Activated gamma-delta T cell treated with Interleukin-2 at 50 U/mL for 16 hours (primary cell): ENCODE measurements at places on chromosomes 1 and 21.

DNA sequence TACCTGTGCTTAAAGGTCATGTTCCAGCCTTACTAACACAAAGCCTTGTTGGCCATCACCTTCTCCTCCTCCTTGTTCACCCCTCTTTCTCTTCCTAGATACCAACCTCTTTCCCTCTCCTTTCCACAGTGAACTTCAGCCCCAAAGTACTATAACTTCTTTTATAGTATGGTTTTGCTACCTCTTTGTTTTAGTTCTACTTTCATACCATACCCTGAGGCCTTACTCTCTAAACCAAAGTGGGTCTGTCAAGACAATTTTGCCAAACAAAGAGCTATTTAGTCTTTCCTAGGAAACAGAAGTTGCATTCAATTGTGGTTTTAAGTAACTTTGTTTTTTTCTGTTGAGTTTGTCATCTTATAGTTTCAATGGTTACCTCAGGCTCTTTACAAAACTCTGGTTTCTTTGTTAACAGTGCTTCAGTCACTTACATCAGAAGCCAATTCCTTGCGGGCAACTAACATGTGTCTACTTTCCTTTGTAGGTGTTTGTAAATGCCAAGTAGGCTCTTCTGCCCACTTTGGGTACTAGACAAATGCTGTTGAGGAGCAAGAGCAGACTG is 623.9 kb upstream of the PKN2 start:
- DNase-seq = no peak

DNA sequence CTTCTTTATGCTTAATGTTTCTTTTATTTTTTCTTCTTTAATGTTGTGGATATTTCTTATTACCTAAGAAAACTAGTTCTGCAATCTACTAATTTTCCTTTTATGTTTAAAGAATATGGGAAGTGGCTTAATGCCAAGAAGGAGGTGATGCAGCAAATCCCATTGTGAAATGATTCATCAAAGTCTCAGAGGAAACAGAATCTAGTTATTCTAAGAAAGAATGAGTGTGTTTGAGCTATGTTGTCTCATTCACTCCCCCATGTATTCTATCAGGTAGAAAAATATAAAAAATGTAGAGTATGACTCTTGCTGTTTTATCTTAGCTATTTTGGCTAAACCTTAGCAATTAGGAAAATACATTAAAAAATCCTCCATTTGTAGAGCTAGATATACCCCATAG is 659.9 kb upstream of the RGS18 start:
- no peak for DNase-seq

DNA sequence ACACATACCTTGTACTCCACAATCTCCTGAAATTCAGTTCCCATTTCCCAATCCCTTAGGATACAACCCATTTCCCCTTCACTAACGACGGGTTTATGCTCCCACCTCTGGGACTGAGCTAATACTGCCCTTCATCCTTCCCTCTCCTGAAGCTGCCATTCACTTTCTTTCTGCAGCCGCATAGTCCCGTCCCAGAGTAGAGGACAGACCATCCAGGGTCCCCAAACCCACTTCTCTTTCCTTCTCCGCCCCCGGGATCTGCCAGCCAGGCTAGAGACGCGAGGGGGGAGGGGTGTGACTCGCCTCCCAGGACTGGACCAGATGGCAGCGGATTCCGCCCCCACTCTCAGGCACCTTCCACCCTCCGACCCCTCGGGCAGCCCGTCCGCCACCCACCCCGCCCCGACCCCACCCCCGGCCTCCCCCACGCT is 679 bp downstream of the ABL2 start:
- peak; percentile 6 for DNase-seq

DNA sequence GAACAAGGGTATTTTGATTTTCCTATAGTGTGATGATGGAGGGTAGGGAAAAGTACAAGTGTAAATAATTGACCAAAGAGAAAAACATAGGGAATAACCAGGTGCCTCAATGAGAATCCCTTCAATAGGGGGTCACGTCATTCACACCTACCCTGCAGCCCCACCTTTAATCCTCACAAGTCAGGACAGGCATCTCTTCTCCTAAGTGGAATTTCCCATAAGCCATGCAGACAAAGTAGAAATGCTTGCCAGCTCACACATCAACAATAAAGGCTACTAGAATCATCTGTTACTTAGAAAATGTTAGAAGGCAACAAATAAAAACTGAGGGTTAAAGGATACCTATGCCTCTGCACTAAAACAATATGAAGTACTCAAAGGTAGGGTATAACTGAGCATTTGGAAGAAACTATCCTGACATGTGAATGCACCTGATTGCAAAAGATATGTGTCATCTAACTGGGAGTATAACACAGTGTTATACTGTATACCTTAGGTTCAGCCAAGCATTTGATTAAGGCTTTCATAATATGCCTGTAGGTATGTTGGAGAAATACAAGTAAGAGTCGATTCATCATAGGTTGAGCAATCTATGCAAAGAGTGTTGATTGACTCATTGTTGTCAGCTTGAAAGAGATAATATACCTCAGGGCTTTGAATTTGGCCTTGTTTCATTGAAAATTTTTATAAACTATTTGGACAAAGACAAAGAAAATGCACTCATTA is 32.4 kb upstream of the ATP1A1 start:
- no peak for DNase-seq

DNA sequence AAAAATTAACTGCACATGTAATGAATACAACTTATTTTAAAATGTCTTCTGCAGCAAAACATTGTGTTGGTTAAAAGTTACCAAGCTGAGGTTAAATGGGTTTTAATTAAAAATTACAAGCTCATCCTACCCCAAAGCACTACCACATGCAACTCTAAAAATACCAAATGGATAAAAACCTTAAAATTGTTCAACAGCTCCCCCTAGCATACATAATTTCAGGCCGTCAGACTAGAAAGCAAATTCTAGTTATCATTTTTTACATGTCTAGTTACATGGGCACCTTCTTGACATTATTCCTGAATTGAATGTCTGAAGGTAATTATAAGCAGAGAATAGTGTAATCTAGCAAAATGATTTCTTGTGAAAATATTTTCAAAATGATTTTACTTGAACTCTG is 176.5 kb downstream of the C1orf21 start:
- no peak for DNase-seq

- no peak for DNase-seq
Measured at GRCh38 chr1:244654108-244655038, 1.4 kb downstream of the DESI2 start.

GRCh38 chr1:234543442-234544086 is 64.6 kb upstream of the TARBP1 start:
- DNase-seq = no peak

- no peak for DNase-seq
Measured at GRCh38 chr1:223466151-223466550, 72.9 kb downstream of the CCDC185 start.

DNA sequence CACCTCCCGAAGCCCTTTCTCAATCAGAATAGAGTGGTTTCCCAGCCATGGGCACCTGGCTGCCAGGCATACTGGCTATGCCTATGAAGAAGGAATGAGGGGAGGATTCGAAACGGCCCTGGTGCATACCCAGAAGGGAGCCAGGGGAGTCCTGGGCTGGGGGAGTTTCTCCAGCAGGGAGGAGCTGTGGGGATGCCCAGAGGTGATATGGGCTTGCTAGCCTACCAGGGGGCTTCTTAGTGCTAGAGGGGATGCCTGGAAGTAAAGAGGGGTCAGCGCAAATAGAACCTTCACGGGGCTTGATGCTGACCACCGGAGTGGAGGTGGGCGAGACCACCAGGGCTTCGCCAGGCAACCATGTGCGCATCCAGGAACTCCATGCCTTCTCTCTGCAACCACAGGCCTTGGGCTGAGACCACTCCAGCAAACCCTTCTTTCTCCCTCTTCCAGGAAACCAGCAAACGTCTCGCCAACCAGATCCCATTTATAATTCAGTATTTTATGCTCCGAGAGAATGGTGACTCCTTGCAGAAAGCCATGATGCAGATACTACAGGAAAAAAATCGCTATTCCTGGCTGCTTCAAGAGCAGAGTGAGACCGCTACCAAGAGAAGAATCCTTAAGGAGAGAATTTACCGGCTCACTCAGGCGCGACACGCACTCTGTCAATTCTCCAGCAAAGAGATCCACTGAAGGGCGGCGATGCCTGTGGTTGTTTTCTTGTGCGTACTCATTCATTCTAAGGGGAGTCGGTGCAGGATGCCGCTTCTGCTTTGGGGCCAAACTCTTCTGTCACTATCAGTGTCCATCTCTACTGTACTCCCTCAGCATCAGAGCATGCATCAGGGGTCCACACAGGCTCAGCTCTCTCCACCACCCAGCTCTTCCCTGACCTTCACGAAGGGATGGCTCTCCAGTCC is 18.2 kb upstream of the MX1 start:
- no peak for DNase-seq

DNA sequence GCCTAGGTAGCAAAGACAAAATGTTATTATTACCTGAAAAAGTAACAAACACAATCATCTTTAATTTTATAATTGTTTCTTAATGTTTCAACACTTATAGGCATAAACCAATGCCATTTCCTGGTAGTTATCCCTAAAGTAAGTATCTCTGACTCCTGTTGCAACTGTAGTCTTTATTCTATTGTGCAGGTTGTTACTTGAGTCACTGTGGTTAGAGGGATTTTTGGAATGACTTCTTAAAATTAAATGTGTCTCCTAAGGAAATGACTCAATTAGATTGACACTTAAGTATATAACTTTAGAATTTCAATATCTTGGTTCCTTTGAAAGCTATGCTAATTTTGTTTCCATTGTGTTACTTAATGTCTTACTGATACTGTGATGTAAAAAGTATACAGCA is 143.9 kb downstream of the PHTF1 start:
- DNase-seq = no peak

- no peak for DNase-seq
Measured at GRCh38 chr1:22710701-22711049, at the start of gene EPHB2. Gene EPHB2, plus strand, starts transcription at chr1:22710839. Its CDS starts 144 bp downstream, at chr1:22710983.

- DNase-seq = no peak
Measured at GRCh38 chr1:116990612-116991151, 10.9 kb upstream of the CD101 start.

DNA sequence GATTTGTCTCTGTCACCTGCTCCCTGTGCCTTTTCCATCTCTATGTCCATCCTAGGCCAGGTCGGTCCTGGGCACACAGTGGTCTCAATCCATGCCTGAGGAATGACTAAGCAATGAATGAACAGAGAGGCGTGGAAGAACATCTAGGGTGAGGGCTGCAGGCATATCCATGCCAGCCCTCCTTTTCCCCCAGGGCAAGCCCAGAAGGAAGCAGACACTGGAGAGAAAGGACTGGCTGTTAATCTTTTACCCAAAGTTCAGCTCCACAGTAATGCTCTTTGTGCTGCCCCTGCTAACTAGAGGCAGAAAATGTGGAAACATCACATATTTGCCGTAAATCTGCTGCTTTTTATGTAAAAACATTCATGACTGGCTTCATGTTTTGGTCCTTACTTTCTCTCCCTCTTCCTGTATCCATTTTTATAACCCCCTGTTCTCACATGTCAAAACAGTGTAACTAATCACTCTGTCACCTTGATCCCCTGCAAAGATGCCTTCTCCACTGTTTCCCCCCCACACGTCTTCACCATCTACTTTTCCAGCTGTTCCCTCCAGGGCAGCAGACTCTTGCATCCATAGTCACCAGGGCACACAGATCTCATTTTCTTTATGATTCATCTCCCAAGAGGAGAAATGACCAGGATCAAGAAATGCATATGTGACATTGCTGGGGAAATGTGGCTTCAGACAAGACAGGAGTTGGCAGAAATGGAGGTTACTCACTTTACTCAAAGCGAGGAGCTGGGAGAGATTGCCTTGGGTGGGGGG is 166.4 kb upstream of the PROX1 start:
- no peak for DNase-seq

DNA sequence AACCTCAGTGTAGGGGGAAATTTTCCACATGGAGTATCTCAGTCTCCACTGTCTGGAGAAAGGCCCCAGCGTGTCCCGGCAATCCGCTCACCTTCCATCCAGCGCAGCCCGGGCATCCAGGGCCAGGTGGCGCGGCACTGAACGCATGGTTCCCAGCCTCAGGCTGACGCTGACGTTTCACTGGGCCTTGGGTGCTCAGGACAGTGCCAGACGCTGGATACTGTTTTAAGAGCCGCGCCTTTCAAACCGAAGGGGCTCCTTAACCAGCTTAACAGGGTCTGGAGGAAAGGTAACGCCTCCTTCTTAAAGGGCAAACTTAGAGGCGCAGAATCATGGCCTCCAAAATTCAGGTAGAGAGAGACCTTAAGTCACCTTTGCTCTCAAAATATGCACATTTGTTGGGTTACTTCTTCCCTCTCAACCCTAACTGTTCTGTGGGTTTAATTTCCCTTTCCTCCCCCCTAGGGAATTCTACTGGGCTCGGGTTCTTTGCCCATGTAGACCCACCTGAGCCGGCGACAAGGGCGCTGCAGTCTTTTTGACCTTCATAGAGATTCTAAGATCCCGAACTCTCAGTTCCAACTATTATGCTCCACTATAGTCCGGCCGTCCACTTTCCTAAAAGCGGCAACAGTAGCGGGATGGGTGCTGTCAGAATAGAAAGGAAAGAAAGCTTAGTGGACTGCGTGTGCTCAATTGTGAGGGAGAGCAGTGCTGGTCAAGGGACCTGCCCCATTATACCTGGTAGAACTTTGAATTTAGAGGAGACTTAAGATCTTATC is 3.5 kb upstream of the LHX9 start:
- DNase-seq = no peak

GRCh38 chr1:36154765-36155407 is 1.1 kb upstream of the MAP7D1 start:
- no peak for DNase-seq

- DNase-seq = no peak
Measured at GRCh38 chr1:37502104-37502503, 12.5 kb downstream of the MEAF6 start.

- DNase-seq = no peak
Measured at GRCh38 chr21:37886120-37886519, 30.1 kb downstream of the KCNJ6 start.

DNA sequence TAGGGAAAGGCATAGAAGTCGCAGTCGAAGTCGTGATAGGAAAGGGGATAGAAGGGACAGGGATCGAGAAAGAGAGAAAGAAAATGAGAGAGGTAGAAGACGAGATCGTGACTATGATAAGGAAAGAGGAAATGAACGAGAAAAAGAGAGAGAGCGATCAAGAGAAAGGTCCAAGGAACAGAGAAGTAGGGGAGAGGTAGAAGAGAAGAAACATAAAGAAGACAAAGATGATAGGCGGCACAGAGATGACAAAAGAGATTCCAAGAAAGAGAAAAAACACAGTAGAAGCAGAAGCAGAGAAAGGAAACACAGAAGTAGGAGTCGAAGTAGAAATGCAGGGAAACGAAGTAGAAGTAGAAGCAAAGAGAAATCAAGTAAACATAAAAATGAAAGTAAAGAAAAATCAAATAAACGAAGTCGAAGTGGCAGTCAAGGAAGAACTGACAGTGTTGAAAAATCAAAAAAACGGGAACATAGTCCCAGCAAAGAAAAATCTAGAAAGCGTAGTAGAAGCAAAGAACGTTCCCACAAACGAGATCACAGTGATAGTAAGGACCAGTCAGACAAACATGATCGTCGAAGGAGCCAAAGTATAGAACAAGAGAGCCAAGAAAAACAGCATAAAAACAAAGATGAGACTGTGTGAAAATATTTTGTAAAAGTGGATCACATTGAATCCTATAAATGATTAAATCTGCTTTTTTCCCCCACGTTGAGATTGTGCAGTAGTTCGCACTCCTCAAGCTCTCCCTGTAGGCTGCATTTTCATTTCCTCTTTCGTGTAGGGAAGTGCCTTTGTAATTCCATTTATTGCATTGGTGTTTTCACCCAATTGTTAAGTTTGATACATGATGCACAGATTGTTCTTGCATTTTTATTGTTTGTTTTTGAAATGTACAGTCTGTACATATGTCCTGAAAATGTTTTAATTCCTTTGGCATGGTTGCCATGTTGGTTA is 7.5 kb downstream of the PRPF38B start:
- no peak for DNase-seq

- DNase-seq = no peak
Measured at GRCh38 chr1:19765623-19766022, 34.1 kb downstream of the TMCO4 start.
